ENCODE measurements at places on chromosomes 1 and 21. TPM values are rescaled to one million over a fixed set of nuclear protein-coding genes. Genes with fewer than 3 reads are reported as not detected.
A peak's percentile ranks its signal among the peaks of the same experiment; 100 is the strongest.

DNA sequence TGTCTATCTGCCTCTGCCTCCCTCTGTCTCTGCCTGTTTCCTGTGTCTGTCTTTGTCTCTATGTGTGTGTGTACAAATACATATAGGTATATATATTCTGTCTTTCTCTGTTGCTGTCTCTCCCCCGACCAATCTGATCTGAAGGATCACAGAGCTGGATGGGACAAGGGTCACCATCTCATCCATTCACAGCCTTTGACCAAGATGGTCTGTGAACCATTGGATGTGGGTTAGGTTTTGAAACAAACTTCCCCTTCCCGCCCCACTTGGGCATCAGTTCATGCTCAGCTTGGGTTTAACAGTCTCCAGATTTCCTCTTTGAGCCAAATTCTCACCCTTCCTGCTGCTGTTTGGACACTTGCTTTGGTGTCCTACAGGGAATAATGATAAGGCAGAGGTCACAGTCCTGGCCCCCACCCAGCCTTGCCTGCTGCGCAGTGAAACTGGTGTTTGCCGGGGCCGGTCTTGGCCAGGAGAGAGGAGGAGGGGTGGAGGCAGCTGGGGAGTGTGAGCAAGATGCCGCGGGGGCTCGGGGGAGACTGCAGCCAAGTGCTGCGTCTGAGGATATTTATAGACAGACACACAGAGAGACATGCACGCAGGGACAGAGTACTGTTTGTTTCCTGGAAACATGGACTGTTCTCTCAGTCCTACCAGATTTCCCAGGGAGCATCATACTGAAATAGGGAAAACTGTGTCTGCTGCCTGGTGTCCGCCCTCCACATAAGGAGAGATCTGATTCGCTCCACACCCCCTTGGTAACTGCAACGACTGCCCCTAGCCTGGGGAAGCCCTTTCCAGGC lies 27.0 kb upstream of the BTG2 start:
- DNase-seq, result peak; percentile 81

GRCh38 chr1:116306840-116307442 lies 66.1 kb upstream of the ATP1A1 start:
- no peak for DNase-seq

DNA sequence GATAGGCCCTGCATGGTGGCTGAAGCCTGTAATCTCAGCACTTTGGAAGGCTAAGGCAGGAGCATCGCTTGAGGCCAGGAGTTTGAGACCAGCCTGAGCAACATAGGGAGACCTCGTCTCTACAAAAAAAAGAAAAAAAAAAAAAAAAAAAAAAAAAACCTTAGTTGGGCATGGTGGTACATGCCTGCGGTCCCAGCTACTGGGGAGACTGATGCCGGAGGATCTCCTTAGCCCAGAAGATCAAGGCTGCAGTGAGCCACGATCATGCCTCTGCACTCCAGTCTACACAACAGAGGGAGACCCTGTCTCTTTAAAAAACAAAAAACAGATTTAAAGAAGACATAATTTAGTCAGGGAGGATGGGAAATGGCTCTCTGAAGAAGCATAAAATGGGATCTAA lies 3.8 kb downstream of the LIN9 start:
- DNase-seq, result no peak

DNA sequence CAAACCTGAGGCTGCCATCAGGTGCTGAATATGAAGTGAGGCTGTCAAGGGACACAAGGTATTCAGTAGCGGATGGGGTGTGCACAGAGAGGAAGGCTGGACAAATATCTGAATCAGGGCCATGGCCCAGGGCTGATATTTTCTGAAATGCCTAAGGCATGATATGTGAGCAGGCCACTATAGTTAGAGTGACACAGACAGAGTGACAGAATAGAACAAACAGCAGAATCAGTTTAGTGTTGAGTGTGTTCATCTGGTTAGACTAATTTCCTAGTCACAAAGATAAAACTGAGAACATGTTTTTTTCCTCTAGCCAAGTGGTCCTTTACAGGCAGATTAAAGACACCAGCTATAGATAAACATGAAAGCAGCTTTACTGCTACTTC lies 3.9 kb downstream of the OVAAL start:
- DNase-seq, result no peak

GRCh38 chr1:111990026-111990877 lies 784 bp upstream of the KCND3 start:
- DNase-seq, result no peak

- DNase-seq, result peak; percentile 16
These were observed 21.6 kb upstream of the TRIM45 start for GRCh38 chr1:117143172-117143571.

- DNase-seq, result no peak
These were observed 23.8 kb downstream of the DNM3 start for GRCh38 chr1:171865106-171865505.

Gene KIAA0040
- total RNA-seq, result under 0.01 TPM

Measured in IMR-90 (cell line).